MV-4-11 (cell line): ENCODE measurements at places on chromosomes 4 and X.
A peak's percentile ranks its signal among the peaks of the same experiment; 100 is the strongest.

GRCh38 chr4:64251781-64252180 lies 157.5 kb downstream of the TECRL start:
- DNase-seq = no peak

DNA sequence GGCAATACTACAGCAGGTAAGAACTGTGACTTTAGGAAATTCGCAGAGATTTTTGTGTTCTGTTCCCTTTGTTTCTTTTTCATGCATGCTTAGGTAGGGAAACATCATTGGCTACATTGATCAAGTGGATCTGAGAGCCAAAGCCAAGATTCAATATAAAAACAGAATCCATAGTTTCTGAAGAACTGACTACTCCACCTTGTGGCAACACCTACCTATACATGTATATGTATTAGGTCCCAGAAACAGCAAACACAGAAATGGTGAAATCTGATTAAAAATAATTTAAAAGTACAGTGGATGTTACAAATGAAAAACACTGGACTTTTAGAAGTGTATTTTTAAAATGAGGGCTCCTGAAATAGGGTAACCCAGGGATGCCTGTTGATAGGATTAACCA lies 322.6 kb upstream of the MAOA start:
- no peak for DNase-seq

DNA sequence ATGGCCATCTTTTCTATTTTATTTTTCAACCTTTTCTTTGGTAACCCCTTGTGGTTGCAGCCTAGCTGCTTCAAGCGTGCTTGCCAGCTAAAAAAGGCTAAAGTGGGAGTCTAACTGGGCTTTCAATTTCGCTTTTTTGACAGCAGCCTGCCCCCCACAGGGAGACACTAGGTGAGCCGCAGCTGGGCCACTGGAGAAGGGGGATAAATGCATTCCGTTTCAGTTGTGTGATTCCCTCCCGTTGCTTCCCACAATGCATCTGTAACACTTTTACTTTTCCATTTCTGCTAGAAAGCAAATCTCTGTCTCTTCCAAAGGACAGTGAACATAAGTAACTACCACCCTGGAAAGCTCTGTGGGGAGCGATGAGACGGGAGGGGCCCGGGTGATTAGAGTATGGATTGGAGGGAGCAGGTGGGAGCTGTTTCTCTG lies 86.3 kb upstream of the RAPGEF2 start:
- DNase-seq = no peak

DNA sequence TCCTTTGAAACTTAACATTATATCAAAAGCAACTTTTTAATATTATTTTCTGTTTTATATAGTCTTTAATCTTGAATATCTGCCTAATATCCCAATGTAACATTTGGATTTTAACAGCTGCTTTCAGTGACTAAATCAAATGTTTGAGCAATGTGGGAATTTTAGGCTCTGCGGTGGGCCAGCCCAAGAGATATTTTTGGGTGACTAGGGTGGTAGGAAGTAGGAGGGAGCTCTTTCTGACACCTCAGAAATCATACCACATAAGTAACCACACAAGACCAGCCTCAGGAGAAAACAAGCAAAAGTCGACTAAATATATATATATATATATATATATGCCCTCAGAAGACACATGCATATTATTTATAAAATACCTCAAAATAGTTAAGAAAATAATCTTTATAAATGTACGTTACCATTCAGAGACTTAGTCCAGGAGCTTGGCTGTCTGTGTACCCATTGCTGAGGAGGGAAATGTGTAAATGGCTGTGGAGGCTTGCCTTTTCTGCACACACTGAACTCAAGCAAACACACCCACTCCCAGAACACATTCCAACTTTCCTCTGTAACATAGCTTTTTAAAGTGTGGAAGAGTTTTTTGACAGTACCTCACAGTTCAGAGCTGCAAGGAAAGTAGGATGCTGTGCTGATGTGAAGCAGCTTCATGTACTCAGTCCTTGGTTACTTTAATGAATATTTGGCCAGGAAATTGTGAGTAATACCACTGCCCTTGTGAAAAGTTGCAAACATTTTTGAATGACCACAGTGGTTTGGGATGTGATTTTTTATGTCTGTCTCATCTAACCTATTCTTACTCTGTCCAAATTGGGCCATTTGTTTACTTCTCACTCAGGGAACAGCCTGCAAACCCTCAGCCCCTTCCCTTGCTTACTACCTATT lies at the start of gene RTL3:
Gene RTL3, minus strand, starts transcription at position 484 of the 900 bp plus-strand sequence. CDS start 908 bp downstream, outside the sequence.
- peak; percentile 51 for DNase-seq

GRCh38 chr4:187294861-187295260 lies 571.2 kb upstream of the FAT1 start:
- no peak for DNase-seq

DNA sequence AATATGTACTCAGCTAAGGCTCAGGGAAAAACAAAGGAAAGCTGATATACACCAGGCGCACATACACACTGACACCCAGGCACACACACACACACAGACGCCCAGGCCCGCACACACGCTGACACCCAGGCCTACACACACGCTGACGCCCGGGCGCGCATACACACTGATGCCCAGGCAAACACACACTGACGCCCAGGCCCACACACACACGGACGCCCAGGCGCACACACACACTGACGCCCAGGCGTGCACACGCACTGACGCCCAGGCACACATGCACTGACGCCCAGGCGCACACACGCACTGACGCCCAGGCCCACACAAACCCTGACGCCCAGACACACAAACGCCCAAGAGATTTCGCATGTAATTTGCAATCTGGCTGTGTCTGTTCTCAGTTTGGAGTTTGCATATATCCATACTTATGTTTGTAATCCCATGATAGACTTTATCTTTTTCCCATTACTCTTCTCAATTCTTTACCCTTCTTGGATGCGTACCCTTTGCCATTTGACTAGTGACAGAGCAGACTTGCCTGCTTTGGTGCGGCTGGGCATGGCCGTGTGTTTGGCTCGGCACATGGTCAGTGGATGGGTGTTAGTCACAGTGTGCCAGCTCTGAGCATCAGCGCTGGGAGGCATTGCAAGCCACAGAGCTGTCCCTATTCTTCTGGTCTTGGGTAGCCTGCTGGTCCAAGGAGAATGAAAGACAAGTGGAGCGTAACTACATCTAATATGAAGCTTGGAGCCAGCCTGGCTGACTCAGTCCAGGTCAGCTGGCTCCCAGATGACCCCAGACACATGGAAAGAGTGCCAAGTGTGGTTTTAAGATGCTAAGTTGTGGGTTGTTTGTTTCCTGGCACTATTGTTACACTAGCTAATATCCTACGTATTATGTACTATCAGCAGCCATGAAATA lies 632.4 kb upstream of the ZFP42 start:
- no peak for DNase-seq

GRCh38 chrX:73922856-73923455 lies 360.0 kb downstream of the CHIC1 start:
- no peak for DNase-seq

- no peak for DNase-seq
Observed at GRCh38 chr4:7067126-7067451, 775 bp downstream of the GRPEL1 start.

DNA sequence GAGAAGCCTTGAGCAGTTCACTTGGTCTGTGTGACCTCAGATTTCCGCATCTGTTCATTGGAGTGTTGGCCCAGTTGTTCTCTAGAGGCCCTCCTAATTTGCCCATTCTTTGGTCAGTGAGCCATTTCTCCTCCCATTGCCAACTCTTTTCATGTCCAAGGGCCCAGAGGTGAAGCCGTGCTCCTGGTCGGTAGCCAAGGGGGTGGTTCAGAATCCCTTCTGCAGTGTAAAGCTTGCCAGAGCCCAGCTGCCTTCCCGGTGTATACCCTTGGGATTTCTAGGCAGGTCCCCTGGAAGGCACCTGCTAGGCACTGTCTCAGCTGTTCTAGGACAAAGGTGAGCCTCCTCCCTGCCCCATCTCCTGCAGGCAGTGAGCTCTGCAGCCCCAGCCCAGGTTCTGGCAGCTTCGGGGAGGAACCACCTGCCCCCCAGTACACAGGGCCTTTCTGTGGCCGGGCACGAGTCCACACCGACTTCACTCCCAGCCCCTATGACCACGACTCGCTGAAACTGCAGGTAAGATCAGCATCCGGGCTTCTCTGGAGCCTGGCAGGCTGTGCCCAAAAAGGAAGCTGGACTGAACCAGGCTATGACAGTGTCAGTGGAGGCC lies 12.3 kb downstream of the SASH3 start:
- DNase-seq = no peak

GRCh38 chrX:13863324-13863723 lies 46.4 kb upstream of the GPM6B start:
- DNase-seq = no peak

DNA sequence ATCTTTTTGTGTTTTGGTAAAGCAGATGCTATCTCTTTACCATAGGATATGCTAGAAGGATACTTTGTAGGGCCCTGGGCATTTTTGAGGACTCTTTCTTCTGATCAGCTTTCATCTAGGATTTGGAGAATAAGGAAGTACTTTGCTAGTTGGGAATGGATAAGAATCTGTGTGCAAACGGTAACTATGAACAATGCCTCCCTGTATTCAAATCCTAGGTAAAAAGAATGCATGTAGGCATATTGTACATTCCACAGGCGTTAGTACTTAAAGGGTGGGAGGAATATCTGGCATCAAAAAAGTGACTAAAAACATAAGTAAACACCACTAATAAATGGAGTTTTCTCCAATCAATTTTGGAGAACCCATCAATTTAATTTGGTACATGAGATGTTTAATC lies 59.7 kb downstream of the SH3BGRL start:
- DNase-seq = no peak

DNA sequence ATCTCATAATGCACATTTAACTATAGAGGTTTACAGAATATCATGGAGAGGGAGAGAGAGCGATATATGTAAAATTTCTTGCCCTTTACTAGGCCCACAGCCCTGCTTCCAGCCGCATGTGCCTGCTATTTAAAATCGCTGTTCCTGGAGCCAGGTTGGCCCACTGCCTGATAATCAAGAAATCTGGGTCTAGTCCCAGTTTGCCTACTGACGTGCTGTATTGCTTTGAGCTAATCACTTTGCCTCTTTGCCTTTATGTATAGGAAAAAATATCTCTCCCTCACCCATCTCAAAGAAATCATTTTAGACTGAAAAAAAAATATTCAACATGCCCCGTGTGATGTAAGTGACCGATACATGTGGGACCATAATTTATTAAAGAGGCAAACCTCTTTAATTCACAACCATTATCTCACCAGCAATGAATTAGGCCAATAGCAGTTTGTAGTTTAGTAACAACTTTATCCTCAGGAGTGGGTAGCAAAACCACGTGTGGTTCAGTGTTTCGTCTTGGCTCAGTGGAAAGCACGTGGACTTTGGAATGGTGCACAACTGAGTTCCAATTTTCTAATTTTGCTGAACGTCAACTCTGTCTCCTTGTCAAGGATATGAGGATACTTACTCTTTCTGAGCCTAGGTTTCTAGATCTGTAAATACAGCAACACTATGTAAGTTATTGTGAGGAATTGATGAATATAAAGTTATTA lies 62.6 kb downstream of the GRXCR1 start:
- no peak for DNase-seq

DNA sequence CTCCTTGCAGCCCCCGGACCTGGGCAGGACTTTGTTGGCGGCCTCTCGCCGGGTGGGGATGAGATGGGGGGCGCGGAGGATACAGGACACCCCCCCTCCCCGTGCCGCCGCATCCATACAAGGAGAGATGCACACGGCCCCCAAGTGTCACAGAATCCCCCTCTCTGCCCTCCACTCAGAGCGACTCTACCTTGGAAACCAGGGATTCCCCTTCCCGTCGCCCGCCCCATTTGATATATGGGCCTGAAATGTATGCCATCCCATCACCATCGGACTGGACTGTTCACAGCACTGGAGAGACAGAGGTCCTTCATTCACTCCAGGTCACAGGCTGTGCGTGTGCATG lies 426 bp downstream of the PORCN start:
- DNase-seq = no peak

- DNase-seq = no peak
Observed at GRCh38 chrX:2595258-2595657, 94.5 kb upstream of the DHRSX start.

GRCh38 chr4:16253127-16253960 lies 27.1 kb upstream of the TAPT1 start:
- no peak for DNase-seq

- peak; percentile 47 for DNase-seq
Observed at GRCh38 chr4:16264798-16265197, 38.5 kb upstream of the TAPT1 start.

- DNase-seq = no peak
Observed at GRCh38 chr4:184096561-184097240, 121.0 kb downstream of the ENPP6 start.

- DNase-seq = no peak
Observed at GRCh38 chrX:19911784-19912183, 24.4 kb upstream of the SH3KBP1 start.

DNA sequence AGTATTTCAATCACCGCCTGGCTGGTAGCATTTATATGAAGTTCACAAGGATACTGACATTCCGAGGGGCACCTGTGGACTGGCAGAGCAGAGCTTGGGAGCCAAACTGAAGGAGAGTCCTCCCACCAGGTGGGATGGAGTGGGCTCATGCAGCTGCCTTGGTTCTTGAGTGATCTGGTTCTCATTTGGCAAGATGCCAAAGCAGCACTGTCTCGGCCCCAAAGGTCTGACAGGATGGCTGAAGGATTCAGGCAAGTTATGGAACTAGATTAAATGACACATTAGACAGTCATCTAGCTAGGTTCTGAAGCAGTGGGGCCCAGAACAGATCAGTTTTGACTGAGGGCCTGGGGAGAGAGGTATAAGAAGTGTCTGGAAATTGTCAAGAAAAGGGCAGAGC lies 3.2 kb downstream of the FGF16 start:
- DNase-seq = no peak

GRCh38 chr4:159669094-159669493 lies 566.2 kb downstream of the RAPGEF2 start:
- no peak for DNase-seq
